T-helper 22 cell (primary cell): ENCODE measurements at places on chromosomes 5 and 9.

GRCh38 chr5:143116814-143117213 is 286.7 kb downstream of the NR3C1 start:
- DNase-seq: no peak

GRCh38 chr9:71098801-71099200 is 22.6 kb downstream of the TRPM3 start:
- no peak for DNase-seq

DNA sequence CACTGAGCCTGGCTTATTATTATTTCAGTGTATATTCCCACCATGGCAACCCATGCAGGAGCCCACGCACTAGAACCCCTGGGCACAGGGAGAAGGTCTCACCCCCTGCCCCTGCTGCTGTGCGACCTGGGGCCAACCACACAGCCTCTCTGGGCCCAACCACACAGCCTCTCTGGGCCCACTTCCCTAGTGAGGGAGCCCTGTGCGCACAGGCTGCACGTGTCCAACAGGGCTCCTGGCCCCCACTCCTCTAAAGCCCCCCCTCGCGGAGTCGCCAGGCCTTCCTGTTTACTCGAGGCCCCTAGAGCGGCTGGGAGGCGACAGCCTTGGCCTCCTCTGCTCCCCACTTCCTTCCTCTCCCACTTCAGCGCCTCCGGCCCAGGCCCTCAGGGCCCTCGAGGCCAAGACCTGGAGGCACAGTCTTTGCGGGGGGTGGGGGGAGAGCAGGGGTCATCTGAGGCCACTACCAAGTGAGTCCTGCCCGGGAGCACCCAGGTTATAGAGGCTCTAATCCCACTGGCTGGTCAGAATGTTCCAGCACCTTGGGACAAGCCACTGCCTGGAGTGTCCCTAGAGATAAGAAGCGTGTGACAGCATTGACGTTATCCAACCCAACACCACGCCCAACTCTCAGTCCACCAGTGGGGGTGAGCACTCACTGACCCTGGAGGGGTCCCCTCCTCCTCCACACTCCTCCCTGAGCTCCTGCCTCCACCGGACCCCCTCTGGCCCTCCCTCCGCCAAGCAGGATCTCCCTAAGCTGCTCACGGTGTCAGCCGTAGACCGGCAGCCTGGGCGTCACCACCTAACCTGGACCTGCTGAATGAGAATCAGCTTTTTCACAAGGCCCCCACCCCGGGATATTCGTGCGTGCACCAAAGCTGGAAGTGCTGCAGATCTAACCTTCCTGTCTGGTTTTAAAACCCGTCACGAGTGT is 7.9 kb upstream of the ENG start:
- DNase-seq: no peak

DNA sequence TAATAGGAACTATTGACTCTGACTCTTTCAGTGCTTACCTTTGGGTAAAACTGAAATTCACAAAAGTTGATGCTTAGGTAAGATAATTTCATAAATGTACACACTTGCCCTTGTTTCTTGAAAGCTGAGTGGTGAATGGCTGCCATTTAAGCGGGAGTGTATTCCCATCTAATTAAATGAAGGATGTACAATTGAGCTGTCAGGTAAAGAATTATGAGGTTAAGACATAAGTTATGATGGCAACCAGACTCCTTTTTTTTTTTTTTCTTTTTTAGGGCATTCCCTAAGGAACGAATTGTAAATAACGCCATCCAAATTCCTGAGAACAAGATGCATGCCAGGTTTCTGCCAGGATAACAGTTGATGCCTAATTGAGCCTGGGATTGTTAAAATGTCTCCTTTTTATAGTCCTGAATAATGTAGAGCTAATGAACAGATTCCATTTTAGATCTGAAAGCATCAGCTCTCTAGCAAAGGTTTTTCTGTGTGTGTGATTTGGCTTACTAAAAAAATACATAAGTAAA is 199.7 kb downstream of the ISL1 start:
- DNase-seq: no peak

DNA sequence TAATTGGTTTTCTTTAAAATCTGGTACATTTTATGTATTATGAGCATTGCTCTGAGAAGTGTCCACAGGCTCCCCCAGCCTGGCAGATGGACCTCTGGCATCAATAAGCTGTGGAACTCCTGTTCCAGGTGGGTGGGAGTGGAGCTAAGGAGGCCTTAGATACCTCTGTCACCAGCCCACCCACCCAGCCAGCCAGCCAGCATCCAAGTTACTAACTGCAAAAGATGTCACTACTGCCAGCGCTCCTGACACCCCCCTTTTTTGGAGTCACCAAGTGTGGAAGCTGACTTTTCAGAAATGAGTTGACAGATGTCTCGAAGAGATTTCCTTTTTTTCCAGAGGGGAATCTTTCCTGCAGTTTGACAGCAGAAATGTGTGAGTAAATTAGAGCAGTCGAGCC is 111.2 kb downstream of the GALNT10 start:
- no peak for DNase-seq

DNA sequence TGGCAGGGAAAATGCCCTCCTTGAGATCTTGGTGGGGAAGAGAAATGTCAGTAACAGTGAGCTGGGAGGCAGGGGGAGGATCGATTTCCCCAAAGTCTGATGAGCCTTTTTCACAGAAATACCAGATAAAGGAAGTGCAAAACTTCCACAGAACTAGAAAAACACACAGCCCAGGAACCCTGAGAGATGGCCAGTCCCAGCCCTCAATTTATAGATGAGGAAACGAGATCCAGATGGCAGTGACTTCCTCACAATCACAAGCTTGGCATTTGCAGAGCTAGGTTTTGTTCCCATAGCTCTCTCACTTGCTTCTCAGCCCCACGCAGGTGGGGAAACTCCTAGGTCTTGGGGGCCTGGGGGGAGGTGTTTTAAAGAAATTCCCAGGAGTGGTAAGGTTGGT is 3.8 kb upstream of the GGTA1 start:
- no peak for DNase-seq

DNA sequence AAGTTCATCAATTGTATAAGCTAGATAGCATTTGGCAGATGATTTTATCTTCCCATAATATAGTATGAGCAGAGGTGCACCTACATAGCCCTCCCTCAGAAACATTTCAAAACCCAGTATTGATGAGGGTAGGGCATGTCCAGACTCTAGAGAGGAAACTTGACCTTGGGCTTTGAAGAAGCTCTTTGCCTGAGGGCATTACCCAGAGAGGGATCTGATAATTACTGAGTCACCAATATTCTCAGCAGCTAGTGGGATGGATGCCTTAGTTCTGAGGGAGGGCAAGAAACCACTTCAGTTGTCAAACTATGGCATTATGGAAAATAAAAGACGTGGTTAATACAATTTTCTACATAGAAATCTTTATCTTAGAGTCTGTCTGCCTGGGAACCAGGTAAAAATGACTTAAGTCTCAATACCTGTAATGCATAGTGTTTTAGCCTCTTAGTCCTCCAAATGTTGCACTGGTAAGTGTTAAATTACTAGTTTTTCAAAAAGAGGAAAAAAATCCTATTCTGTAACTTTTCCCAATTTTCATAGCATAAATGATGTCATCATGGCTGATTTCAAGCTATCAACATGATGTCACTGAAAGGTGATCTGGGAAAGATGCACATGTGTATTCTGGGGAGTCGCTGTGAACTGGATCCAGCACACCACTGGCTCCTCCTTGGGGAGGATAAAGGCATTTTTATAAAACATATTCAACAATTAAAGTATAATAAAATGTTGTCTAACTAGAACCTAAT is 809.0 kb downstream of the KCTD16 start:
- no peak for DNase-seq

GRCh38 chr5:59724482-59725391 is 168.8 kb downstream of the PDE4D start:
- no peak for DNase-seq

GRCh38 chr5:113090336-113091106 is 113.9 kb downstream of the DCP2 start:
- DNase-seq: no peak

- no peak for DNase-seq
Observed at GRCh38 chr9:95107976-95108375, 209.5 kb downstream of the FANCC start.

- DNase-seq: no peak
Observed at GRCh38 chr5:127934791-127935256, 148.7 kb upstream of the SLC12A2 start.

DNA sequence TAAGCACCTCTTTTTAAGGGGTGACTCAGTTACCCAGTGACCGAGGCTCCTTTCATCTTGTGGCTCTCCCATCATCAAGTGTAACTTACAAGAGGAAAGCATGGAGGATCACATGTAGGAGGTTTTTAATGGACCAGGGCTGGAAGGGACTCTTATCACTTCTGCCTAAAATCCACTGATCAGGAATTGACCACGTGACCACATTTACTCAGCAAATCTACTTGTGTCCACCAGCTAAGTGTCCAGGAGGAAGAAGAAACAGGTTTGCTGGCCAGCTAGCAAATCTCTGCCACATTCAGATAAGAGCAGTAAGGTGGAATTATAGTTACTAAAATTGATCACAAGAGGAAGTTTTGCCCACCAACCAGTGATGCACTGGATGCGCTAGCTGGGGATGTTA is 486.0 kb downstream of the ENC1 start:
- no peak for DNase-seq

GRCh38 chr5:132677191-132677590 is 3.4 kb downstream of the IL4 start:
- DNase-seq: no peak

GRCh38 chr5:89097103-89097502 is 214.1 kb upstream of the MEF2C start:
- no peak for DNase-seq

DNA sequence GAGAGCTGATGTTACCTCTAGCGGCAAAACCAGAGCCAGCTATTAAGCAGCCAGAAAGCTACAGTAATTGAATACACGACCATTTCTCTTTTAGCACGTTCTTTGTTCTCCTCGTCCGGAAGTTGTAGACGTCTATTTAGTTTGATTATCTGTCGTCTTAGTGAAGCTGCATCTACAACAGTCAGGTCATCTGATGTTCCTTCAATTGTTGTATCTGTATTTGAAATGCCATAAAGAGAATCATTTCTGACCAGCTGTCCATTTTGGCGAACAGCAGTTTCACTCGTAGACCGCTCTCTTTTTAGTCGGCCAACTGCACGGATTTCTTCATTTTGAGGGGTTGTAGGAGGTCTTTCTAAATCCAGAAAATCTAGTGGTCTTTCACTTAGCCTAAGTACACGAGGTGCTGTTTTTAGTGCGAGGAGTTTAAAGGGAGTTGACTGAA is 12.6 kb downstream of the PDE6A start:
- no peak for DNase-seq

GRCh38 chr5:108361771-108362170 is 20.1 kb downstream of the FBXL17 start:
- DNase-seq: no peak

GRCh38 chr9:127506814-127507750 is 55.8 kb downstream of the LRSAM1 start:
- DNase-seq: no peak

DNA sequence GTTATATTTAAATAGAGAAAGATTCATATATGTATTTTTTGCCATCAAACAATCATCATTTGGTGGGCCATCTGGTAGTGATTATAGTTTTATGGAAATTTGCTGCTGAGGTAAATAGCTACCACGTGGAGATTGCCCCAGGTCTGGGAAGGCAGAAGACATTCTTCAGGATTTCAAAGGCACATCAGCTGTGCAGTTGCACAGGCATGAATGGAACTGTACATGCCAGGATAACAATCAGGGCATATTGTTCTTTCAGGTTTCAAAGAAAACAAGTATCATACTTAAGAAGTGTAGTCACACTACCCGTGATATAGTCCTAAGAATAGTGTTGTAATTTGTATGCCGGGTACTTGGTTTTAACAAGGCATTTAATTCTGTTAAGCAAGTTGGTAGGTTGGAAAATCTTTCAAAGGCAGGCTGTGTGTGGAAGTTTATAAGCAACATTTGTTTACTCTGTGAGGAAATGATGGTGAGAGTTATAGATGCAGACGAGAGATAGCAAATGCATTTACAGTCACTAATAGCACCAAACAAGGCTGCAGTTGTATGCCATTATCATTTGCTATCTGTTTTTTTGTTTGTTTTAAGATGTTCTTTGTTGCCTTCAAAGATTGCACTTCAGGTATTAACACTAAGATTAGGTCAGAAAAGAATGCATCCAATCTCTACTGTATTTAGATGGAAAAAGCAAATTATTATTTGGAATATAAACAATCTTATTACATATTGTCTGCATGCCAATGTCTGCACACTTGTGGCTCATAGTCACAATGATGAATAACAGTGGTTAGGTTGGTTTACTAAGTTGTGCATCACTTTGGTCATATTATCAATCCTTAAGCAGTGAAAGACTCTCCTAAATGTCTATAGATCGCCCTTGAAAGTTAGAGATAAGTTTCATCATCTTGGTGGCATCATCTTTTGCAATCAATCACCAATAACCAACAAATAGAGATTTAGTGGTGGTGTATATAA is 55.3 kb downstream of the RPS23 start:
- no peak for DNase-seq

DNA sequence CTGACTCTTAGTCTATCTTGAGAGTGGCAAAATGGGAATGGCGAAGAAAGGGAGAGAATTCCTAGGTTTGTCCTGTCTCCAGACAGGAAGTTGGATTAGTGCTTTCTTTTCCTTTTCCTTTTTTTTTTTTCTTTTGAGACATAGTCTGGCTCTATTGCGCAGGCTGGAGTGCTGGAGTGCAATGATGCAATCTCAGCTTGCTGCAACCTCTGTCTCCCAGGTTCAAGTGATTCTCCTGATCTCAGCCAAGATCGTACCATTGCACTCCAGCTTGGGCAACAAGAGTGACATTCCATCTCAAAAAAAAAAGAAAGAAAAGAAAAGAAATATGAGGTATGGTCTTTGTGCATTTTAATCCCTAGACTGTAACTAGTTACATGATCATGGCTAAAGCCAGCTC is 12.6 kb upstream of the KIF27 start:
- DNase-seq: no peak

DNA sequence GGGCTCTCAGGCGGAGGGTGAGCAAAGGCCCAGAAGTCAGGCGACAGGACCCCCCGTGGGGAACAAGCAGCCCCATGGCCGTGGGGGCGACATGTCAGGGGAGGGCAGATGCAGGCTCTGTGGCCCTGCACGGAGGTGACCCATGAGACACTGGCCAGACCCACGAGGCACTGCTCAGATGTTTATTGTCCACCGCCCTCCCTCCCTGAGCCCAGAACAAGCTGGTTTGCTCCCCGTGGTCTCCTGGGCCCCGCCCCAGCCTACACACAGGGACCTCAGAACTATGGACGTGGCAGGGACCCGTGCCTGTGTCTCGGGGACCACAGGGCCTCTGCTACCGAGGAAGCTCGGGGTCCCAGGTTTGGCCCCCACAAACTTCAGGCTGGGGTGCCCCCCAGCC is 1.9 kb downstream of the FUT7 start:
- DNase-seq: no peak
